Activated T-cell treated with anti-CD3 and anti-CD28 coated beads for 4 hours (primary cell): ENCODE measurements at places on chromosomes 7 and 10.

DNA sequence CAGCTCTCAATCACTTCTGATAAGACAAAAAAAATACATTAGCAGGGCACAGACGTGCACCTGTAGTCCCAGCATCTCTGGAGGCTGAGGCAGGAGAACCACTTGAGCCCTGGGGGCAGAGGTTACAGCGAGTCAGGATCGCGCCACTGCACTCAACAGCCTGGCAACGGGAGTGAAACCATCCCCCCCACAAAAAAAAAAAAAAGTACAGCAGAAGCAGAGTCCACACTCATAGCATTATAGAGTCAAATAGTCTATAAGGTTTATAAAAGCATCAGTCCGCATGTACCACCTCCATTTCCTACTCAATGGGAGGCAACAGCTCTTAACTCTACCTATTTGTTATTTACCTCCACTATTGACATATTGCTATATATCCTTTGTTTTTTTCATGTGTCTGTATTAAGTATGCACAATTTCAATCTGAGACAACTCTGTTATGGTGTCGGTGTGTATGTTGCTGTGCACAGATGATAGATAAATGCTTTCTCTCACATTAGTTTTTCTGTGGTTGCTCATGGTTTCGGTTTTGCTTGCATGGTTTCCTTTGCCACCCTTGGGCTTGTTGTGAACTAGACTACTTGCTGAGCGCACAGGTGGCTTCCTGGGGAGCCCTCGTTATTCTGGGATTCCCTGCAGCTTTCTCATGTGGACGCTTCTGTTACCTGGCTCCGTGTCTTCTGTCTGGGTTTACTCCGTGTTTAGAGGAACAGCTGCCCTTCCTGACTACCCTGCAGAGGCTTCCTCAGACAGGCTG, 40.4 kb downstream of the PROSER2 start:
- peak; percentile 17 for DNase-seq

DNA sequence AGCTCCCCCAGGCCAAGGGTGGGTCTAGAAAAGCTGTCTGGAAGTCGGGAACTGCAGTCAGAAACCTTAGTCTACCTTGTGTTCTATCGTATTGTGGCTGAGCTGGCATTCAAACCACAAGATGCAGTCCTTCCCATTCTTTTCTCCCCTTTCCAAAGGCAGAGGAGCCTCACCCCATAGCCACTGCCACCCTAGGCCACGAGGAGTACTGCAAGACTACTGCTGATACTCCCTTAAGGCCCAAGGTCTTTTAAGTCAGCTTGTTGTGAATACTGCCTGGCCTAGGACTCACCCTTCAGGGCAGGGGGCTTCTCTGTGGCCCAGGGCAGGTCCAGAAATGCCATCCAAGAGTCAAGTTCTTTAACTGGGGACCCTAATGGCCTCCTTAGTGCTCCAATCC, 214.5 kb upstream of the CNTNAP2 start:
- no peak for DNase-seq

DNA sequence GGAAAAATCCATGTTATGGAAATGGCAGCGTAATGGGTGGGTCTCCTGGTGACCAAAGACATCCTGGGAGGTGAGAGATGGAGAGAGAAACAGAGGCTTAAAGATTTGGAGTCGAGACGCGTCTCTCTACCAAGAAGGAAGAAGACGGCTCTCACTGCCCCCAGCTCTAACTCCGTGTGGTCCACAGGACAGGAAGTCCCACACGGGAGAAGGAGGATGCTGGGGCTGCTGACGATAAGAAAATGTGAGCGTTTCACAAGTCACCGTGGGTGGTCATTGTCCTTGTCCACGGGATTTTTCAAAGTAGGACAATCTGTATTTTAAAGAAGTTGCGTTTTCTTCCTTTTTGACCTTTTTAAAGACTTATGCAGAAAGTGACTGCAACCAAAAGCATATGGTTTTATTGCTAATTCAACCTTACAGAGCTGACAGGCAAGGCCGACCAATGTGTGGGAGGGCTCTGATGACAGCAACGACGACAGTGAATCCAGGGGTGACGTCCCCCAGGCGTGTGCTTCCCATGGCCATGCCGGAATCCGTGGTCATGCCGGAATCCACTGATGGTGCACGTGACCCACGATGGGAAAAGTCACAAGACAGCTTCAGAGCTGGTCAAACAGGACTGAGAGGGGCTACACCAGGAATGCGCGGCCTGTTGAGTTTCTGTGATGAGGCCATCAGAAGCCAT, 341.2 kb downstream of the PTPRN2 start:
- DNase-seq, result no peak

GRCh38 chr7:50941525-50941924, 158.8 kb upstream of the GRB10 start:
- DNase-seq, result no peak

GRCh38 chr10:99860466-99860865, 78.0 kb downstream of the ABCC2 start:
- no peak for DNase-seq

DNA sequence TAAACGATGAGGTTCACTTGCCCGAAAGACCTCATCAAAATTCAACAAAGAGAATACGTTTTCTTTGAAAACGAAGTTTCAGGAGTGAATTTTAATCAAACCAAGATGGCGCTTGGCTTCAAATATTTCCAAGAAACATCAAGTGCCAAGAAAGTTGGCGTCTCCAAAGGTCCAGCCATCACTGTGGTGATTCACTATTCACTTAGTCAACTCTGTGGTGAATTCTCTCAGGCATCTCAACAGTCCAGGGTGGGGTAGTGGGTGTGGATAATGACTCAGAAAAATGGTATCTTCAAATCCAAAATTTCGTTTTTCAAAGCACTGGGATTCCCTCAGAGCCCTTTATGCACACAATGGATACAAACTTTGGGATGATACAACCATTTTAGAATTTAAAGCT, 133.1 kb downstream of the SVIL start:
- DNase-seq, result no peak

- no peak for DNase-seq
Observed at GRCh38 chr10:118918587-118918986, 110.9 kb upstream of the NANOS1 start.

- no peak for DNase-seq
Observed at GRCh38 chr10:110485541-110485940, 12.2 kb upstream of the DUSP5 start.

DNA sequence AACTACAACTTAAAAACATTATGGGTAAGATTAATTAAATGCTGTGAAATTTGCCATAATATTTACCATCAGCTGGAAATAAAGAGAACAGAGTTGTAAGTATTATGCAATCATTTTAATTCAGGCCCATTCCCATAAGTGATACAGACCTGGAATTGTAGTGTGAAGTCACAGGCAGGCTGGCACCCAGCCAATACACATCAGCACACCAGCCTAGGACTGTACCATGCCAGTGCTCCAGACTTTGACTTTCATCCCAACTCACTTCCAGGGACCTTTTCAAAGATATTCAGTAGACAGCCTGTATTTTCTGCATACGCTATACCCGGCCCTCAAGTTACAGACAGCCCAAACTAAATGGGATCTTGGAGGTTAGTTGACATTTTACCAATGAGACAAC, 143.3 kb downstream of the TES start:
- DNase-seq, result no peak

GRCh38 chr7:135194494-135195095, 16.7 kb downstream of the WDR91 start:
- DNase-seq, result no peak

DNA sequence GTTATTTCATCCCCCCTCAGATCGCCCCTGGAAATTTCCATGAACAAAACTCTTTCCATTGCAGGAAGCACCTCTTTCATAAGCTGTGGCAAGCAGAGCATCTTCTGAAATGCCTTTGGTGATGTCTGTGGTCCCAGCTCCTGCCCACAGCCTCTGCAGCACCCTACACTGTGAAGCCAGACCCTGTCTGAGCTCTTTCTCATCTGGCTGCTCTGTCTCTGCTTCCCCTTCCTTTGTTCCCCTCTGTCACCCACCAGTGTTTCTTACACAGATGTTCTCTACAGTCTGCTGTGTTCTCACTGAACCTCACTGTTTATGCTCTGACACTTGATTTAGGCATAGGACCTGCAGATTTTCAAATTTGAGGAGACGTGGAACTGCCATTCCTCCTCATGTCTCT, 1.9 kb upstream of the TAS2R39 start:
- DNase-seq, result no peak

GRCh38 chr10:34609287-34609940, 205.7 kb downstream of the PARD3 start:
- DNase-seq, result no peak

DNA sequence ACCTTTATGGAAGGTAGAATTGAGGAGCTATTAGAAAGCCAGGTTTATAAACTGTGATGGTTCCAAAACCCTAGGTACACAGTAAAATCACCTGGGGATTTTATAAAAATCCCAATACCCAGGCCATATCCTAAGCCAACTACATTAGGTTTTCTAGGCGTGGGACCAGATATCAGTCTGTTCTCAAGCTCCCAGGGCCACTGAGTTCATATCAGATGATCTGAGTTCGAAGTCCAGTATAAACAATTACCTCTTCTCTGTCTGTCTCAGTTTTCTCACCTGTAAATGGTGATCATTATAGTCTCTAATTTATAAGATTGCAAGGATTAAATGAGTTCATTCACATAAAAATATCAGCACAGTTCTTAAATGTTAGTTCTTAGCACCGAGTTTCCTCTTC, 60.6 kb downstream of the CAV1 start:
- no peak for DNase-seq

DNA sequence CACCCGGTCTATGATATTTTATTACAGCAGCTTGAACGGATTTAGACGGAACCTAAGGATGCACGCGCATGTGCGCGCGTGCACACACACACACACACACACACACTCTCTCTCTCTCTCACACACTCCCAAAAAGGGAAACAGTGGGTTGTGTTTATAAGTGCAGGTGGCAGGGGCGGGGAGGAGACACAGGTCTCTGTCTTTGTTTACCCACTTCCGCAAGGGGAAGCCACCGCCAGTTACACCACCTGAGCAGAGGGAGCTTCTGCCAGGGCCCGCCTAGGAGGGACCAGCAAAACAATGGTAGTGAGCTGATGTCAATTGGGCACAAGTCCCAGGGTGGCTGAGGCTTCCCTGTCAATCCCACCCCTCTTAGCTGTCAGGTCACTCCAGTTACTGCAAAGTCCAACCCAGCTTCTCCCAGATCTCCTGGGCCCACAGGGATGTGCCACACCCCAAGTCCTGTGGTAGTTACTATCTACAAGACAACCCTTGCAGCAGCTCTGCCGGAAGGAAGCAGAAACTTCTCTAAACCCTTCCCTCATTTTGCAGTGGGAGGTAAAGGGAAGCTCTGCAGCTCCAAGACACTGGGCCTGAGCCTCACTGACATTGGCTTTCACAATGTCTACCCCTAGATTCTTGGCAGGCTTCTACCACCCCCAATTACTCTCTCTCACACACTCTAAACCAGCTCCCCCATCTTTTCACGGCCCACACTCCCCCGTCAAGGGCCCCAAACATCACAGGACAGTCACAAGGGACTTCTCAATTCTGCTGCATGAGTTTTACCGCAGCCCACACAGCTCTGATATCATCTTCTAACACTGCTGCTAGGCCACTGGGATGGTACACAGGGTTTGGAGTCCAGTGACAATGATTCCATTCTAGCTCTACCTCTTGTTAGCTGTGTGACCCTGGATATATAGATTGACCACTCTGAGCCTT, 17.6 kb downstream of the ANXA11 start:
- DNase-seq, result peak; percentile 38

DNA sequence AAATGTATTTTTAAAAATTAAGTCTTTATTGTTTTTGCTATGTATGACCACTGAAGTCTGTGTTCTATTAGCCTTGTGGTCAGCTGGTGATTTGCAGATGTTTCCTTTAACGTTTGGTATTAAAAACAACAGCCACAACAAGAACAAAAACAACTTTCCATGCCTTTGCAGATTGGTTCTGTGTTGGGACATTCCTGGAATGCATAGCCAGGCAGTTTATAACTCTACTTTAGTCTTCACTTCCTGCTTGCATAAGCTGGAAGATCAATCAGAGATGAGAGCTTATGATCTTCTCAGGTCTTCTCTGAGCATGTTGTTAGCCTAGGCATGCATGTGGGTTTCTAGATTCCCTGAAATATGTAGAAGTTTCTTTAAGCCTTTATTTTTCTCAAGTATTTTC, 58.9 kb upstream of the SEMA3C start:
- no peak for DNase-seq

DNA sequence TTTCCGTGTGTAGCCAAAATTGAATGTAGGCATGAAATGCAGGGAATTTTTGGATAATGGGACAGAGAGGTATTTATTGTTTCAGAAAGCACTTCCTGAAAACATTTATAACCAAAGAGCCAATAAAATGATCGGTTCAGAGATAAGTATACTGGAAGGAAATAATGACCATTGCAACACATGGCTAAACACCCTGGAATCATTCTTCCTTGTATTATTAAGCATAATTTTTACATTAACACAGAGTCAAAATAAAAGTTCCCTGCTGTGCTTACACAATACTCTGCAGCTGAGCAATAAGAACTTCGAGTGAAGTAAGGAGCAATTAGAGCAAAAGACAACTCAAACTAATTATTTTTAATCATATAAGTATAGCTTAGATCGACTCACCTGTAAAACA, 648.3 kb downstream of the TNS3 start:
- DNase-seq, result no peak

- no peak for DNase-seq
Observed at GRCh38 chr7:105581066-105581811, at the start of gene EFCAB10. EFCAB10 (minus strand) TSS chr7:105581493; CDS start chr7:105581463, 30 bp downstream.

GRCh38 chr7:21371360-21371759, 56.5 kb upstream of the SP4 start:
- DNase-seq, result no peak

DNA sequence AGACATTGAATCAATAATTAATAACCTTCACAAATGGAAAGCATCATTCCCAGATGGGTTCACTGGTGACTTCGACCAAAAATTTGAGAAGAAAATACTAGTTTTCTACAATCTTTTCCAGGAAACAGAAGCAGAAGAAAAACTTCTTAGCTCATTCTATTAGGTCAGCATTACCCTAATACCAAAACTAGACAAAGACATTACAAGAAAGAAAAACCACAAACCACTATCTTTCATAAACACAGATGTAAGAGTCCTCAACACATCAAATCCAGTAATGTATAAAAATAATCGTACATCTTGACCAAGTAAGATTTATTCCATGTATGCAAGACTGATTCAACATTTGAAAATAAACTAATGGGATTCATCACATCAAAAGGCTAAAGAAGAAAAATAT, 64.0 kb upstream of the CDK1 start:
- DNase-seq, result no peak

GRCh38 chr10:60934215-60935175, 9.5 kb downstream of the RHOBTB1 start:
- DNase-seq, result no peak
